ENCODE measurements at places on chromosomes 5 and 9.
A peak's percentile ranks its signal among the peaks of the same experiment; 100 is the strongest.

GRCh38 chr9:113467183-113467582 is 3.7 kb downstream of the RGS3 start:
- no peak for DNase-seq

DNA sequence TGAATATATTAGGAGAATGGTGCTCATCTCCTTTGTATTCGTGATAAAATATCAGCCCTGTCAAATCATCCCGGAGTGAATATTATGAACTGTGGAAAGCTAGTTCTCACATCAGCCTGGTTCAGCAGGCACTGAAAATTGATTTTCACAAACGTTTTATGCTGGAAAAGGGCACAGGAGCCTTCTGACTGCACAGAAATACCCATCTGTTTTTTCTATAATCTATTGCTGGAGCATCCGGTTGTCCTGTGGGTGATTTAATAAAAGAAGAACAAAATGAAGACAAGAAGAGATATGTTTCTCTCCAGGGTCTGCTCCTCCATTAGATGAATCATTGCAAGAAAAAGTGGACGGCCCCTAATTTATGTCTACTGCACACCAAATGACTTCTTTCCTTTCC is 85.3 kb downstream of the PRLR start:
- no peak for DNase-seq

DNA sequence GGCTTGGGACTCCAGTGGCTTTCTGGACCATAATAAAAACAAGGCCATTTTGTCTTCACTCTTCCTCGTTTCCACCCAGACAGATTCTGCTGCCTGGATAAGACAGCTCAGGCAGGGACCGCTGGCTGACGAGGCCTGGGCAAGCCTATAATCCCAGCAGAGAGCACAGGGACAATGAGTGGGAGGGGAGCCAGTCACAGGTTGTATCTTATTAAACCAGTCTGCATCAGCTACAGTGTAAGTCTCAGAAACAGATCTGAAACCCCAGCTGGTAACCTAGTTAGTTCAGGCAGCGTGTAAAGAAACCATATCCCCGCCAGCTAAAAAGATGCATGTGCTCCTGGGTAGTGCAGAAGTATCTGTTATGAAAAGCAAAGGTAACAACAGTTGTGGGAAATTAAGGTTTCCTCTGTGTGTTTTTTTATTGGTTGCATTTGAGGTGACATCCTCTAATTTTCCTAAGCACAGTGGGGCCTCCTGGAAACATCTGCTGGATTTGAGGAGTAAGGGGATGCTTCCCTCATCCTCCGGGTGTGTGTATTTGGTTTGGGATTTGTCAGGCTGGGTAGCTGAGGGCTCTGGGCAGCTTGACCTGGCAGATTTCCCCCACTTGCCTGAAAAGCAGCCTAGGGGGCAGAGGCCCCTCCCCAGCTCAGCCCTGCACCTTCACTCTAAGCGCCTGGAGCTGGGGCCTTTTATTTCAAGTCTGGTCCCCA is 15.2 kb upstream of the TAL2 start:
- no peak for DNase-seq

DNA sequence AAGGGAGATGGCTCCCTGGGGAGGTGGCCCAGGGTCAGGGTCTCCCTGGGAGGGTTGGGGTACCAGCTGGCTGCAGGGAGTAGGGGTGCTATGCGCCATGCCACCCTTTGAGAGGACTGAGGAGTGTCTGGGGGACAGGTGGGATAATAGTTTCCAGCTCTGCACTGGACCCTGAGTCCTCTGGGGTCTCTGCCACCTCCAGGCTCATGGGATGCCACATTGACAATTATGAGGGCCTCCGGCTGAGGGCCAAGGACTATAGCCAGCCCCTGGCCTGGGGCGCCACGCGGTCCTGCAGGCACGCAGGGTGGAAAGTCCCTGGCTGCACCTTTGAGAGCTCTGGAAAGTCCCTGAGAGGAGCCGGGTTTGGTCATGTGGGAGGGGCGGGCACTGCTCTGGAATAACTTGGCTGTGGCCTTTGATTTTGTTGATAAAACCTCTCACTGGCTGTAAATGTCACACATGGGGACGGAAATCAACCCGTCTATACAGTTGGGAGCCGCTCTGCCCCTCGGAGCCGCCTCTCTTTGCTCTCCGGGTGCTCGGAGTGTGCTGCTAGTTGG is 16.0 kb downstream of the TRAF2 start:
- peak; percentile 79 for DNase-seq

- DNase-seq: no peak
Observed at GRCh38 chr5:161086461-161086860, 234.4 kb upstream of the ATP10B start.

Data from T-helper 9 cell (primary cell).